ENCODE measurements at places on chromosomes 5 and 9.

DNA sequence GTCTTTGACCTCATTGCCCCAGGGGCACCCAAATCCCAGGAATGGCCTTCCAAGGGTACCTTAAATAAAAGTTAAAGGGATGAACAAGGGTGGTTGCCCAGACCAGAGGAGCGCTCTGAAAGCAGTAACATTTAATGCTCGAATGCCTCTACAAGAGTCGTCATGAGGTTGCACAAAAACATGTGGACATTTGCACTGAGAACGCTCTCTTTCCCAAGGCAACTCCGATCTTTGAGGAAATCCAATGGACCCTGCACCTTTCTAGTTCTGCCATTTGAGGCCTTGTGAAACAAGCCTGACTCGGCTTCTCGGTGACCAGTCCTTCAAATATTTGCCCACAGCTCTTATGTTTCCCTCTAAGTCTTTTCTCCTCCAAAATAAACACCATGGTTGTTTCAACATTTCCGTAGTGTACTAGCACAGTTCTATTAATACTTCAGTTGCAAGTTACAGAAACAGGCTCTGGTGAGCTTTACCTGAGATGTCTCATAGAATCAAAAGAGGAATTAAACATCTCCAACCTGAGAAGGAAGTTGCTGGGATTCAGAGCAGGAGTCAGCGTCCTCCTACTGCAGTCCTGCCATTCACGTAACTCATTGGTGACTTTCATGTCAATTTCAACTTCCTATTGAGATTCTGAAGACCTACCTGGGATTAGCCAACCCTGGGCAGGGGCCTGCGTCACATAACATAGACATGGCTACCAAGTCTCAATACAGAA is 168.8 kb upstream of the RAI14 start:
- DNase-seq: no peak

DNA sequence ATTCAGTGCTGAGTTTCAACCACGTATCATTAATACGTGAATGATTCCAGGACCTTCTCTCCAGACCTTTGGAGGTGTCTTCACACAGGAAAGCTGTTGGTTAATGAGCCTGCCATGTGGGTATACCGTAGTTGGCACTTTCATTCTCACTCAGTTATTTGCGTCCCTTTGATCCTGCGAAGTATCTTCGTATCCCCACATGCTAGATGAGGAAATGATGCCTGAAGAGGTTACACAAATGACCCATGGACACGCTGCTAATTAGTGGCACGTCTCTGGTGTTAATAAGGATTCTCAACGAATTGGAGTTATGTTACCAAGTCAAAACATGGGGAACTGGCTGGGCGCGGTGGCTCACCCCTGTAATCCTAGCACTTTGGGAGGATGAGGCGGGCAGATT is 65.7 kb upstream of the GNE start:
- DNase-seq: no peak

- DNase-seq: no peak
Measured at GRCh38 chr5:64707191-64707590, 16.9 kb downstream of the SHISAL2B start.

DNA sequence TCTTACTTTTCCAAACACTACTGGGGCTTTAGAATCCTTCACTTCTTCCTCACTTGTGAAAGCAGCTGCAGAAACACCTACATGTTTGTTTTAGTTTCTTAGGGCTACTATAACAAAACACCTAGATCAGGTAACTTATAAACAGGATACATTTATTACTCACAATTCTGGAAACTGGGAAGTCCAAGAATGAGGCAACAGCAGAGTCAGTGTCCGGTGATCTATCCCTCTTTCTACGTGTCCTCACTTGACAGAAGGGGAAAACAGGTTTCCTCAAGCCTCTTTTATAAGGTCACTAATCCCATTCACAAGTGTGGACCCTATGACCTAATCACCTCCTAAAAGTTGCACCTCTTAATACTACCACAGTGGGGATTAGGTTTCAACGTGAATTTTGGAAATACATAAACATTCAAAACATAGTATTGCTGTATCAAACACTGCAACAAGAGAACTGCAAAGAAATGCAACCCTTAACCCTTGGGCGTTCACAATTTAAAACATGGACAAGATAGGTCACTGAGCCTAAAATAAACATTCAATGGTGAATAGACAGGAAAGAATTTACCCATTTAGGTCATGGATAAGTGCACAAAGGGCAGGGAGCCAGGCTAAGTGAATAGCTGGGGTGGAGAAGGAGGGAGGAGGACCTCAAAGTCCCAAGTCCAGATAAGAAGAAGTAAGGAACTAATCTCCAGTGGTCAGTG is 104.3 kb downstream of the PIK3R1 start:
- no peak for DNase-seq

- no peak for DNase-seq
Measured at GRCh38 chr5:145449794-145450193, 385.3 kb downstream of the PRELID2 start.

GRCh38 chr9:81861644-81862043 is 66.6 kb upstream of the SPATA31D4 start:
- no peak for DNase-seq

DNA sequence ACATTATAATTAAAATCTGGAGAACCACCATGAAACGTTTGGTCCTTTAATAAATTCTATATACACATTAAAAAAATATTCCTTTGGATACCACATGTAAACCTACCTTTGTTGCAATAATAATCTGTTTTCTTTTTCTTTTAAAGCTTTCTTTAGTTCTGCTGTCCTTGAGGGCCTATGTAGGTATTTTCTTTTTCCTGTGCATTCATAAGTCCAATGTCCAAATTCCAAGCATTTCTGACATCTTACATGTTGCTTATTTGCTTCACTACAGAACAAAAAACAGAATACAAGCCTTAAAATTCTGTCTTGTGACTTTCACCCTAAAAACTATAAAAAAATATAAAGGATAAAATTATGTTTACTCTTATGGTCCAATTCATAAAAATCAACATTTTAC is 19.7 kb downstream of the ZCCHC10 start:
- no peak for DNase-seq

DNA sequence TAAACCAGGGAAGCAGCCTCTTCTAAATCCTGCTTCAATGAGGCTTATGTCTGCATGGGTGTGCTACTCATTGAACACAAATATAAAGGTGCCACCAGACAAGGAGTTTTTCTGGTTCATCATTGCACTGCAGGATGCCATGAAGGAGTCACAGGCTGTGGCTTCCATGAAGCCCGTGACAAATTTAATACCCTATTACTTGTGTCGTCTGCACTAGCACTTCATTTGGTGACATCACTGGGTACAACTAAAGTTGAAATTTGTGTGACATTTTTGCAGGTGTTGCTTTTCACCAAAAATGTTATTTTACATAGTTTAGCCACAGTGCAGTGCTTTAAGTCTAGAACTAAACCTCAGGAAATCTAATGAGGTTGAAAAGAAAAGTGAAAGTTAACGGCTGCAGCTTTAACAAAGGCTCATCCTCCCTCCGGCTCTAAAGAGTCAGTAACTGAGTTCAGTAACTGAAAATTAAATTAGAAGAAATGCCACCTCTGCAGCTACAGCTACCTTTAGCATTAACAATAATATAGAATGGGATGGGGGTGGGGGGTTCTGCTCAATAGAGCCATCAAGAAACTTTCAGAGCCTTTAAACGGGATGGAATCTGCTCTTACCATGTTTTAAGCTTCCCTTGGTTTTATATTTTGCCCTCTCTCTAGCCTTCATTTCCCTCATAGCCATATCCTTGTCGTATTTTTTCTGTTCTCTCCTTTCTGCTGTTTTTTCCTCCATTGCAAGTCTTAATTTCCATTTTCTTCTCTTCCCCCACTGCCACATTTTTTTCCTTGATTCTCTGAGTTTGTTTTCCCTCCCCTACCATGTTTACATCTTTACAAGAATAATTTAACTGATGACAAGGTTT is 233.8 kb upstream of the TMEM161B start:
- DNase-seq: no peak

GRCh38 chr5:172388246-172388733 is 66.0 kb downstream of the SH3PXD2B start:
- no peak for DNase-seq

- no peak for DNase-seq
Measured at GRCh38 chr5:150945947-150946346, 41.2 kb upstream of the ZNF300 start.

DNA sequence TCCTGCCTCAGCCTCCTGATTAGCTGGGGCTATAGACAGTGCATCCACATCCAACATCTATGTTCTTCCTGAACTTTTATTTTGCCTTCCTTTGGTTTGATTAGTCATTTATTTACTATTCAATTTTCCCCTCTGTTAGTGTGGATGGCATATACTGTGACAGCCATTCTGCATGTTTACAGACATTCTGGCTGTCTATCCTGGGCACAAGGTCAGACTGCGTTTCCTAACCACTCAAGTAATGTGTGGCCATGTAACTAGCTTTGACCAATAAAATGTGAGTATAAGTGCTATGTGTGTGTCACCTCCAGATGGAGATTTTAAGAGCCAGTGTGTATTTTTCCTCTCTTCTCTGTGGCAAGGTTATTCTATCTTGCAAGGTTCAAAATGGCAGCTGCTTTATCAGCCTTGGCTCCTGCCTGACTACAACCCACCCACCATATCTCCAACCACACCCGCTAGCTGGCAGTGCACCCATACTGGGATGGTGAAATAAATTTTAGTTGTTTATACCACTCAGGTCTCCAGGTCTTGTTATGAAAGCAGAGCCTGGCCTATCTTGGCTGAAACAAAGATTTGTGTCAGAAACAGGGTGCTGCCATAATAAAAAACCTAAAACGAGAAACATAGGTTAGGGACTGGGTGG is 32.2 kb downstream of the PDE6A start:
- DNase-seq: no peak
